Activated CD4-positive, alpha-beta memory T cell treated with anti-CD3 and anti-CD28 coated beads for 36 hours (primary cell): ENCODE measurements at places on chromosomes 13 and 19. TPM values are rescaled to one million over a fixed set of nuclear protein-coding genes. Genes with fewer than 3 reads are reported as not detected.
A peak's percentile ranks its signal among the peaks of the same experiment; 100 is the strongest.

GRCh38 chr13:75704927-75705288 lies 68.8 kb downstream of the LMO7 start:
- H3K4me3 ChIP-seq, result no peak overlapping the region
- H3K36me3 ChIP-seq, result peaks cover 1% of the 10 kb centered on the region
- peaks cover 8% of the 10 kb centered on the region for H3K4me1 ChIP-seq

DNA sequence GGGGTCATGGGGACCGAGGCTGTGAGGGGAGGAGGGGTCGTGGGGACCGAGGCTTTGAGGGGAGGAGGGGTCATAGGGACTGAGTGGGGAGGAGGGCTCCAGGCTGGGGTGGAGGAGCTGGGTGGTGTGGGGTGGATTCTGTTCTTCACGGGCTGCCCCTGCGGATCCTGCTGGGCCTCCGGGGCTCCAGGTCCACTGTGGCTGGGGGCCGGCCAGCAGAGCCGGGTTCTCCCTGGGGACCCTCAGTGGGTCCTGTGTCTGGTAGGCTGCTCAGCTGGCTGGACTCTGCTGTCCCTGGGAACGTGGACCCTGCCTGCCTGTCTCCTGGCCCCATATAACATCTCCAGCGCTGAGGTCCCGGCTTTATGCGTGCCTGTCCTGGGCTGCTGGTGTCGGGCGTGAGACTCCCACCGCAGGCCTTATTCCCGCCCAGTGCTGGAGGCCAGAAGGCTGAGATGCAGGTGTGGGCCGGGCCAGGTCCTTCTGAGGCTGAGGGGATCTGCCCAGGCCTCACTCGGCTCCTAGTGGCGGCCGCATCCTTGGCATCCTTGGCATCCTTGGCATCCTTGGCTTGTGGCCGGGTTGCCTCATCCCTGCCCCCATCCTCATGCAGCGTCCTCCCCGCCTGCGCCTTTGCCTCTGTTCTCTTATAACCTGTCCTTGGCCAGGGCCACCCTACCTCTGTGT lies 19.8 kb upstream of the GNA15 start:
- DNase-seq, result no peak
- H3K4me3 ChIP-seq, result no peak overlapping the region
- H3K36me3 ChIP-seq, result no peaks in the 10 kb centered on the region
- H3K27me3 ChIP-seq, result no peaks in the 10 kb centered on the region

DNA sequence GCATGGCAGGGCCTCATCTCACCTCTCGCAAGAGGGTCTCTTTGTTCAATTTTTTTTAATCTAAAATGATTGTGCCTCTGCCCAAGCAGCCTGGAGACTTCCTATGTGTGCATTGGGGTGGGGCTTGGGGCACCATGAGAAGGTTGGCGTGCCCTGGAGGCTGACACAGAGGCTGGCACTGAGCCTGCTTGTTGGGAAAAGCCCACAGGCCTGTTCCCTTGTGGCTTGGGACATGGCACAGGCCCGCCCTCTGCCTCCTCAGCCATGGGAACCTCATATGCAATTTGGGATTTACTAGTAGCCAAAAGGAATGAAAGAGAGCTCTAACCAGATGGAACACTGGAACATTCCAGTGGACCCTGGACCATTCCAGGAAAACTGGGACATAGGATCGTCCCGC lies 8.0 kb downstream of the FXYD3 start:
- H3K4me3 ChIP-seq, result peak overlapping the region; percentile 71
- H3K36me3 ChIP-seq, result no peaks in the 10 kb centered on the region
- H3K27me3 ChIP-seq, result no peaks in the 10 kb centered on the region

- no peak overlapping the region for H3K27ac ChIP-seq
- no peaks in the 10 kb centered on the region for H3K27me3 ChIP-seq
- no peaks in the 10 kb centered on the region for H3K36me3 ChIP-seq
Measured at GRCh38 chr19:30521937-30522336, 149.8 kb downstream of the ZNF536 start.

MBD3L2 gene
- not detected for total RNA-seq

DNA sequence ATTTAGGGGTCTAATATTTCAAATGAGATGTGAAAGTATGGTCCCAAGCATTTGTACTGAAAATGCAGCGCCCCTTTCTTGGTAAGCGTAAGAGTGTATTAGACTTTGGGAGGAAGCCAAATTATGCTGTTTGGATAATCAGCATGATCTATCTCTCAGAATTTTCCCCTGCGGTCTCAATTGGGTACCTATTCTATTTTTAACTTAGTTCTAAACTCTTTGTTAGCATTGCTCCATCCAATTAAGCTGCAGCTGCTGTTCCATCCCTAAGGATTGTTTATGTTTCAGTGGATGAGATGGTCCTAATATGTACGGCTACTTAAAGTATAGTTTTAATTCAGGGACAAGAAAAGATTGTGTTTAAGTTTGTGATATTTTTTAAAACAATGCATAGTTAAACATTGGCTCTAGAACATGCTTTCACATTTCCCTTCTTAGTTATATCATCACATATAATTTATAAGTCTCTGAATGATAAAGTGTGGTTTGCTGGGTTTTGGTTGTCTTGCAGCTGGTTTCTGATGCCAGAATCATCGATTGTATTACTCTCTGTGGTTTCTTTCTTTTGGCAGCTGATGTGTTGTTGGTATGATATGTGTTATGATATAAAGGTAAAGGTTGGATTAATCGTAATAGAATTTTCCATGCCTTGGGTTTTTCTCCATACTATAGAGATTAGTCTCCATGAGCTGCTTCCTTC lies 15.0 kb downstream of the POLR1D start:
- DNase-seq, result no peak
- H3K36me3 ChIP-seq, result peaks cover 10% of the 10 kb centered on the region
- H3K27me3 ChIP-seq, result no peaks in the 10 kb centered on the region
- H3K4me3 ChIP-seq, result no peak overlapping the region
- no peak overlapping the region for H3K27ac ChIP-seq

TDRD12 gene
- 0.63 TPM for total RNA-seq

- no peaks in the 10 kb centered on the region for H3K27me3 ChIP-seq
- no peak overlapping the region for H3K27ac ChIP-seq
- DNase-seq, result no peak
- no peak overlapping the region for H3K4me3 ChIP-seq
Measured at GRCh38 chr19:30846102-30846501, 473.9 kb downstream of the ZNF536 start.

DNA sequence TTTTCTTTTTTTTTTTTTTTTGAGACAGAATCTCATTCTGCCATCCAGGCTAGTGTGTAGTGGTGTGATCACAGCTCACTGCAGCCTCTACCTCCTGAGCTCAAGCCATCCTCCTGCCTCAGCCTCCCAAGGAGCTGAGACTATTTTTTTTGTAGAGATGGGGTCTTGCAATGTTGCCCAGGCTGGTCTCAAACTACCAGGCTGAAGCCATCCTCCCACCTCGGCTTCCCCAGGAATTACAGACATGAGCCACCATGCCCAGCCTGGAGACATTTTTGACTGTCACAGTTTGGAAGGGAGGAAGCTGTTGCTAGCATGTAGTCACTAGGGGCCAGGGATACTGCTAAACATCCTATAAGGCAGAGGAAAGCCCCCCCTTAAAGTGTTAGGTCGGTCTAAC lies 23.9 kb downstream of the ZIC5 start:
- H3K27me3 ChIP-seq, result peaks cover 43% of the 10 kb centered on the region
- no peak overlapping the region for H3K27ac ChIP-seq
- no peak for DNase-seq
- no peaks in the 10 kb centered on the region for H3K36me3 ChIP-seq

DNA sequence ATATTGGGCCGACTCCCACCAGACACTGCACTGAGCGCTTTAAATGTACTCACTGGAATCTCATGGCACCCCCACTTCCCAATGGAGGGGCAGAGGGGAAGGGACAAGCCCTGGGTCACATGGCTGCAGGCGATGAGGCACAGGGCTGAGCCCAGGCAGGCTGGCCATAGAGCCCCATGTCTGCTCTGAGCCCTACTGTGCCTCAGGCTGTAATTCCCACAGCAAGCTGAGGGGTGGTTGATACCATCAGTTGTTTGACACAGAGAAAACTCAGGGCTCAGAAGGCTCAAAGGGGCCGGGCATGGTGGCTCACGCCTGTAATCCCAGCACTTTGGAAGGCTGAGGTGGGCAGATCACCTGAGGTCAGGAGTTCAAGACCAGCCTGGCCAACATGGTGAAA lies 25.1 kb downstream of the RFX1 start:
- no peak overlapping the region for H3K4me3 ChIP-seq
- no peaks in the 10 kb centered on the region for H3K27me3 ChIP-seq
- peaks cover 23% of the 10 kb centered on the region for H3K4me1 ChIP-seq

MPV17L2 gene
- total RNA-seq, result 6.4 TPM

ZNF177 gene
- total RNA-seq, result 0.46 TPM

GRCh38 chr19:32674931-32675719 lies at the start of gene ANKRD27:
Gene ANKRD27, minus strand, starts transcription at chr19:32675180. Its CDS starts 16,165 bp downstream, at chr19:32659015.
- peaks cover 11% of the 10 kb centered on the region for H3K27me3 ChIP-seq
- H3K36me3 ChIP-seq, result peaks cover 3% of the 10 kb centered on the region
- H3K4me3 ChIP-seq, result peak within 1 kb of the TSS; percentile 92
- DNase-seq, result peak; percentile 98
- H3K4me1 ChIP-seq, result peaks cover 28% of the 10 kb centered on the region
- peak within 1 kb of the TSS; percentile 67 for H3K27ac ChIP-seq

GRCh38 chr19:27780367-27781075 lies 1432.4 kb downstream of the UQCRFS1 start:
- no peak overlapping the region for H3K4me3 ChIP-seq
- peaks cover 63% of the 10 kb centered on the region for H3K36me3 ChIP-seq
- H3K27ac ChIP-seq, result no peak overlapping the region
- no peak for DNase-seq

DNA sequence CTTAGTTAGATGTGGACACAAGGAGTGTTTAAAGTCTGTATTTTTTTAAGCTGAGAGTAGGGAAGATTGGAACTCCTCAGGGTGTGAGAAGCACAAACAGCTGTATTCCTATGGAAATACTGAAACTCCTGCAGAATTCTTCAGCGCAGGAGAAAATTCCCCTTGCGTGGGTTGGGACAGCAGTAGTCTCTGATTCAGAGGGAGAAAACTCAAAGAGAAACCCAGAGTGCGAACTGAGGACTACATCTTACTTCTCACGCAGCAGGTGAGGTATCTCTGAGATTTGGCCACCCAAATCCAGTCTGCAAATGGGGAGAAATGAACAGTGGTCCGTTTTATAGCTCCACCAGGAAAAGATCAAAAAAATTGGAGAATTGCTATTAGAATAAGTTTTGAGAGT lies 60.9 kb downstream of the FRY start:
- H3K27ac ChIP-seq, result no peak overlapping the region
- no peaks in the 10 kb centered on the region for H3K27me3 ChIP-seq
- H3K4me3 ChIP-seq, result no peak overlapping the region

DNA sequence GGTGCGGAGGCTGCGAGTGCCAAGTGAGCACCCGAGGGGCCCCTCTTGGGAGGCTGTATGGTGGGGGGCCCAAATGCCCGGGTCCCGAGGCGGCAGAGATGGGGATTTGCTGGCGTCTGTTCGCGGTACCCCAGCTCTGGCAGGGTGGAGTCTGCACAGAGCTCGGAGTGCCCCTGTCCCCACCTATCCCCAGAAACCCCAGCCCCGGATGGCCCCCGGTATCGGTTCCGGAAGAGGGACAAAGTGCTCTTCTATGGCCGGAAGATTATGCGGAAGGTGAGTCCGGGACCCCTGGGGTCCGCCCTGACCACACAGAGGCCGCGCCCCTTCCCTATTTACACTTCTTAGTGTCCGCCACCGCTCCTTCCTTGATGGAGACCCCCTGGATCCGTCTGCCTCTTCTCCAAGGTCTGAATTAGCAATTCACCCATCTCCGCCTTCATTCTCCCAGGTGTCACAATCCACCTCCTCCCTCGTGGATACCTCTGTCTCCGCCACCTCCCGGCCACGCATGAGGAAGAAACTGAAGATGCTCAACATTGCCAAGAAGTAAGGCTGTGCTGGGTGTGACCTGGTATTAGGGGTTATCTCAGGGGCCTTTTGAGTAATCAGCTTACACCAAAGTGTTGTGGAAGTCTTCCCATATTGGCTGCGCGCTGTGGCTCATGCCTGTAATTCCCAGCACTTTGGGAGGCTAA lies 630 bp downstream of the PNPLA6 start:
- peaks cover 15% of the 10 kb centered on the region for H3K4me1 ChIP-seq
- H3K4me3 ChIP-seq, result peak overlapping the region; percentile 94
- peaks cover 18% of the 10 kb centered on the region for H3K36me3 ChIP-seq
- no peaks in the 10 kb centered on the region for H3K27me3 ChIP-seq

SYCN gene
- total RNA-seq, result not detected

GJB2 gene
- 5.1 TPM for total RNA-seq

CABP5 gene
- not detected for total RNA-seq

GRCh38 chr13:29502391-29503008 lies 93.0 kb downstream of the SLC7A1 start:
- DNase-seq, result no peak
- no peaks in the 10 kb centered on the region for H3K4me1 ChIP-seq
- H3K27ac ChIP-seq, result no peak overlapping the region
- H3K27me3 ChIP-seq, result peaks cover 8% of the 10 kb centered on the region

GRCh38 chr19:11125994-11126685 lies 29.4 kb downstream of the SPC24 start:
- peak; percentile 82 for DNase-seq
- no peaks in the 10 kb centered on the region for H3K4me1 ChIP-seq
- peaks cover 38% of the 10 kb centered on the region for H3K36me3 ChIP-seq
- H3K27ac ChIP-seq, result no peak overlapping the region
- no peak overlapping the region for H3K4me3 ChIP-seq

DNA sequence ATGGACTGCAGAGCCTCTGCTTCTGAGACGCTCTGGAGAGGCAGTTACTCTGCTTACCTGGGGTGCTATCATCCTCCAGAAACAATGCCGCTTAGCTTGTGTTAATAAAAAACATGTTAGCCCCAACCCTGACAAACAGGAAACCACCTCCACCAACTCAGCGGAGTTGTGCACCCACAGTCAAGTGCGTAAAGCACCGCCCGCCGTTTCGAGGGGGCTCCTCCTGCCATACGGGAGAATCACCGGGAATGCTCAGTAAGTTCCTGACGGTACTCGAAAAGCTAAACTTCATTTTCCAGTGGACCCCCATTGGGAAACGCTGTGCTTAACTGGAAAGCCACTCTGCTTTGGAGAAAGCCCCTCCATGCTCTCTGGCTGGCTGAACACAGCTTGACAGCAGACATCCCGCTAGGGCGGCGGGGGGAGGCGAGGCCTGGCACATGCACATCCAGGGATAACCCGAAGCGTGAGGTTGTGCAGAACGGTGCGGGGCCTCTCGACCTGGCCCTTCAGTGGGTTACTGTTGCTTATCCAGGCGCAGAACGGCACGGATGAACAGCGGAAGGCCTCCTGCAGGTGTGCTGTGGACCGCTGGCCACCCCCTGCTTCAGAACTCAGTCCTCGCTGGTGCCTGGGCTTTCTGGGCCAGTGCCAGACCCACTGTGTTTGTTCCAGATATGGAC lies 17.1 kb downstream of the GAS6 start:
- peaks cover 28% of the 10 kb centered on the region for H3K4me1 ChIP-seq
- no peaks in the 10 kb centered on the region for H3K36me3 ChIP-seq
- no peak overlapping the region for H3K4me3 ChIP-seq
- no peak overlapping the region for H3K27ac ChIP-seq
- H3K27me3 ChIP-seq, result no peaks in the 10 kb centered on the region

IRGC gene
- not detected for total RNA-seq

DNA sequence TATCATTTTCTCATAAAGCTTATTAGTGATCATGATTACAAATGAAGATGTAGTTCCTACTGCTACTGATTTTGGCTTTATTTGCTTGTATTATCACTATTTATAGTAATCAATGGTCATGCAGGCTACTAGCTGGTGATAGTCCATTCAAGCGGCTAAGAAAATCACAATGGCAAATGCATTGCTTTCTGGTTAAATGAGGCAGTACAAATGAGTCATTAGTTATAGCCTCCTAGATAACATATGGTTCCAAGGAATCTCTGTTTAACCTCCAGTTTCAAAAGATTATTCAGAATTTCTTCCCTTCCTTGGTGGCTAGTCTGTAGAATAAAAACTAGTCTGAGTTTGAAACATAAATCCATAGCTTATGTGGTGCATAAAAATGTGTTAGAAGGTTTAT lies 141.3 kb upstream of the HTR2A start:
- no peaks in the 10 kb centered on the region for H3K4me1 ChIP-seq
- no peak for DNase-seq
- H3K36me3 ChIP-seq, result no peaks in the 10 kb centered on the region
- H3K27me3 ChIP-seq, result no peaks in the 10 kb centered on the region
- H3K27ac ChIP-seq, result no peak overlapping the region
- no peak overlapping the region for H3K4me3 ChIP-seq

SHISA7 gene
- not detected for total RNA-seq

FCAR gene
- total RNA-seq, result not detected
